Activated gamma-delta T cell treated with anti-CD3 and anti-CD28 coated beads, Interleukin-2, amount 50 U/mL, for 16 hours (primary cell): ENCODE measurements at places on chromosomes 6 and 20.

DNA sequence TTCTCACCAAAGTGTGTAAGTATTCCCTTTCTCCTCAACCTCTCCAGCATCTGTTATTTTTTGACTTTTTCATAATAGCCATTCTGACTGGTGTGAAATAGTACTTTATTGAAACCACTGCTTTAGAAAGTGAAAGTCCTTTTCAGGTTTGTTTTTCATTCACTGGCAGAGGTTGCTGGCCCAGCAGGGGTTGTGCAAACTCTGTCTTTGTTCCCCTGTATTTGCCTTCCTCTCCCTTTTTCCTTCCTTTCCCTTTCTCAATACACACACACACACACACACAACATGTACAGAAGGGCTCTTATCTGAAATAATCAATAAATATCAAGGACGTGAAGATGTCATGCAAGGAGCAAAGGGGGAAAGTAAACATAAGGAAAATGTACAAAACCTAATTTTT, 99.8 kb downstream of the LY86 start:
- DNase-seq: no peak

DNA sequence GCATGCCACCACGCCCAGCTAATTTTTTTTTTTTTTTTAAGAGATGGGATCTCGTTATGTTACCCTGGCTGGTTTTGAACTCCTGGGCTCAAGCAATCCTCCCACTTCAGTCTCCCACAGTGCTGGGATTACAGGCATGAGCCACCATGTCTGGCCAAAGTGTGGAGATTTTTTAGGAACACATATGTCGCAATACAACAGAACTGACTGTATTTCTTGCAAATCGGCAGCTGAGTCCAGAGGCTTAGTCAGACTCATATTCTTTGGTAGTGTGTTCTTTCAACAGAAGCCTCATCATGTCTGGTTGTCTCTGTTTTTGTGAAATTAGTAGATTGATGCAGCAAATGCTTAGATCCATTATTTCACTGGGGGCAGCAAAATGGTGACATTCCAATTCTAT, 23.9 kb upstream of the CD164 start:
- no peak for DNase-seq

DNA sequence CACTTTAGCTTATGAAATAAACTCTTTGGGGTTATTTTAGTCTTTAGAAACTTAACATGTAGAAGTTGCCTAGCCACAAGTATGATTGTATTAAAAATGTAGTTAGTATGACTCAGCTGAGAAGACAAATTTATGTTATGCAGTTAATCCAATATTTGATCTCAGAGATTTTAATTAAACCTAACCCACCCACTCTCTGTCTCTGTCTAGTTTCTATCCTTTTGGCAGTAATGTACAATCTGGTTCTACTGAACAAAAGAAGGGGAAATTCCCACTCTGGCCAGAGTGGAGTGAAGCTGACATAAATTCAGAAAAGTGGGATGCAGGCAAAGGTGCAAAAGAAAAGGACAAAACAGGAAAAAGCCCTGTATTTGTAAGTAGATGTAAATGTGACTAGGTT, 36.4 kb downstream of the ADGB start:
- no peak for DNase-seq

DNA sequence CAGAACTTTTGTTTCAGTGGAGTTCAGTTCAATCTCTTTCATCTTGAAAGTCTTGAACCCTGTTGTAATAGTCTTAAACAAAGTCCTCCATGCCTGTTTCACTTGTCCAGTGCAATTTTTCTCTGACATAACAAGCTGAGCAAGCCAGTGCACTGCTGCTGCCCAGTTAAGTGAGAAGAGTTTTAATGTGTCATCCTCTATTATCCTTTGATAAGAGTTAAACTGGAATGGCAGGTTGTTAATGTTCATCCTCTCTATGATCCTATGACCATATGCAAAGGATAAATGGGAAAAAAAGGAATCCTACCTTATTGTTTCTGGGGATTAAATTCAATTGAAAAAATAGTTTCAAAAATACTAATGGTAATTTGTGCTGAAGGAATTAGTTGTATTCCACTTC, 197.5 kb downstream of the FRK start:
- DNase-seq: no peak

DNA sequence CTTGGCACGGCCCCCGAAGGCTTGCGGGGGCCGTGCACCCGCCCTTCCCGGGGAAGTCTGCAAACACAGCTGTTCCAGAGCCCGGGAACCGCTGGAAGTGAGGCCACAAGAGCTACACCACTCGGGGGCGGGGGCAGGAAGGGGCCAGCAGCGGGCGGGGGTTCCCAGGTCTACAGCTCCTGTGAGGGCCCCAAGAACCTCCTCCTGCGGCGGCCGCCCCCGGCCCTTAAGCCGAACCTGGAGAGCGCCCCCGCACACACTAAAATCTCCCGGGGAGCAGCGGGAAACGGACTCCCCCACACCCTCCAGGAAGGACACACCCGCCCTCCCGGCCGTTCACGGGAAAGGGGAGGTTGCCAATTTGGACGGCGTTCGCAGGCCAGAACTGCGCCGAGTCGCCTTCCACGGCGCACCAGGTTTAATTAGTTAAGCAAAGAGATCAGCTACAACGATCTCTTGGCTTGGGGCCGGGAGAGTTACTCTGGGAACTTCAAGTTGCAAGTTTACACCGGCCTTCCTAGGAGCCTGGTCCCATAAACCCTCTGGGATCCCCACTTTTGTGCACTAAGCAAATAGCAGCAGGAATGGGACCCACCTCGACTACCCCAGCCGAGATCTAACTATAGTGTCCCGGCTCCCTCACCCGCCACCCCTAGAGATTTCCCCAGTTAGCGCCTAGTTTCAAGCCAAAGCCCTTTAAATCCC, 1.7 kb downstream of the JAG1 start:
- DNase-seq: no peak

DNA sequence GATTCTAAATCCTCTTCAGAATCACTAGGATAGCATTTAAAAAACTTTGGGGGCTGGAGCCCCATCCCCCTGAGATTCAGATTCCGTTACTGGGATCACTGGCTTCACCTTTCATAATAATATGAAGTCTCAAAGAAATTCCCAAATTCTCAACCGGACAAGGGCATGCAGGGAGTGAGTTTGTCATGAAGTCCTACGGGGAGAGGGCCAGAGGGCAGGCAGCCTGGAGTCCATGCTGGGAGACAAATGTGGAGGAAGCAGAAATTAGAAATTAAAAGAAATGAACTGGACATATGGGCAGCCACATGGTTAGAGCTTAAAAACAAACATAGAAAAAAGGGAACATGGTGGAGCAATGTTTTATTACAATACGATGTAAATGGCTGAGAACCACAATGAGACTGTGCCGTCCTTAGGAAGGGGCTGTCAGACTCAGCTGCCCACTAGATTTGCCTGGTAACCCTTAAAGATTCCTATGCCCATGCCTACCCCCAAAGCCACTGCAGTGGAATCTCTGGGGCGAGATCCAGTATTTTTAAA, 142.6 kb downstream of the CEBPB start:
- DNase-seq: no peak

GRCh38 chr6:72959821-72960220, 265.5 kb downstream of the KHDC1L start:
- no peak for DNase-seq

DNA sequence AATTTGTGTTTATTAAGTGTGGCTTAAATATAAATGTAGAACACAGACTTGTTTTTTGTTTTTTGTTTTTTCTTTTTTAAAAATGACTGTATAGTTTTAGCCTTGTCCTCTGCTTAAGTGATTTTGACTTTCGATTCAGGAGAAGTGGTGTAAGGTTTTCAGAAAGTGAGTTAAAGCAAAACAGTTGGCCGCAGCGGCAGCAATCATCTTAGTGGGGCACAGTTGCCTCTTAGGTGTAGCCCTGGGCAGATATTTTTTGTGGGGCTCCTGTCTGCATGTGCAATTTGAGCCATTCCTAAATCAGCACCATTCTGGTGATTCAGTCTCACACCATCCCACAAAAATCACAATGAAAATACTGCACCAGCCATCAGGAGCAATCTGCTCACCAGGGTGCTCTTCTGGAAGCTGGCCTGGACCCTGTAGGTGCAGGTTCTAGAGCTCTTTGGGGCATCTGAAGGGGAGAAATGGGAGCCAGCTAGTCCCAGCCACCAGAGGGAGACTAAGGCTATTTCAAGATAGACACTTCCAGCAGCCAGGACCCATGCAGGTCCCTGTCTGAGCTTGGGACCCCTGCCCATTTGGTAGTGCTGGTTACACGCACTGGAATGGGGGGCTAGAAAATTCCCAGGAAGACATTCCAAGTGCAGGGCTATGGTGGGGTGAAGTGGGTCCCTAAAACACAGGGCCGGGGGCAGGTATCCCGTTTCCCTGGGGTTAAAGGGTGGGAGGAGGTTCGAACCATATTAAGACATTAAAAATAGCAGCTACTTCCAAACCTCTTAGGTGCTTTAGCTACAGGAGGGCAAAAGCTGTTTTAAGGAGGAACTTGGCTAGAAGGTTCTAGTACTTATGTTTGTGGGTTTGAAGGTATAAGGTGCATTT, 156.6 kb downstream of the NFATC2 start:
- DNase-seq: no peak

- DNase-seq: no peak
These were observed 22.2 kb downstream of the RIN2 start for GRCh38 chr20:19780261-19780660.

DNA sequence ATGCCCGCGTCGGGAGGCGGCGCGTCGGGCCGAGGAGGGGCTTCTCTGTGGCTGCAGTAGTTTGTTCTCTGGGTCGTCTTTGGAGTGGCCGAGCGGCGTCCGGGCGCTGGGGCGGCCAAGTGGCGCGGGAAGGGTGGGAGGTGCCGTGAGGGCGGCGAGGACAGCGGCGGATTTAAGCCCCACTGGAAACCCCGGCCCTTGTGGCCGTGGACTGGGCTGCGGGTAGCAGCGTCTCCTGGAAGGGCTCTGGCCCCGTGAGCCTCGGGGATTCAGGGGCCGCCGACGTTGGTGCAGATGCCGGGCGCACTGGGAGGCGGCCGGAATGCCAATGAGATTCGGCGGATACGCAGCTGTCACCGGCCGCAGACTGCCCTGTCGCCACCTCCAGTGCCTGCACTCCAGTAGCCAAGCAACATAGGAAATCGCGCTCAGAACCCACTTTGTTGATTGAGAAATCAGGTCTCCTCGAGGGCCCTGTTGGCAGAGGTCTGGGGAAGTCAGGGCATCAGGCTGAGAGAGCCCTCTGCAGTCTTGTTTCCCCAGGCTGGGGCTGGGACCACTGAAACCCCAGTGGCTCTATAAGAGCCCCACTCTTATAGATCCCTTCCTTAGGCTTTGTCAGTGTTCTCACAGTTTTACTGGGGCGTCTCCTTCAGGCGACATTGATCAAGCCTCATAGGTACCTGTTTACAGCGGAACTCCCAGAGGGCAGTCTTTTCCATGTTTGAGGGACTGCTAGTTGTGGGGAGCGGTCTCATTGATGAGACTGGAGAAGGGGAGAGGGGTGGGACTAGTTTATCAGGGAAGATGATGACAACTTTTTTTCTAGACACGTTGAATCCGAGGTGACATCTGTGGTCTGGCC, 642 bp downstream of the GZF1 start:
- DNase-seq: no peak

- DNase-seq: no peak
These were observed 205.7 kb upstream of the FAM83B start for GRCh38 chr6:54640911-54641310.

- DNase-seq: no peak
These were observed 12.2 kb downstream of the BACH2 start for GRCh38 chr6:90284236-90285041.

DNA sequence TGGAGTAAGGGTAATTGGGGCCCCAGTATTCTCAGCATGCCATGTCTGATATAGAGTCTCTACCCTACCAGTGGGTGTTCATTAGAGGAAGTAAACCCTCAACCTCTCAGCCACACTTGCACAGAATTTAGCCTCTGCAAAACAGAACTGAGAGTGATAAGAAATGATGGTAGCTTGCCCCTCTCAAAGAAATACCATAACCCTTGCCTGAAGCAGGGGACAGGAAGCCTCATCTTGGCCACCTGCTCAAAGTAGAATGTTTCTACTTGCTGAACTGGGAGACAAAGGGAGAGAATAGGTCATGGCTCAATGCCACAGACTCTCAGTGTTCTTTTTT, 33.7 kb downstream of the SPTLC3 start:
- DNase-seq: no peak

- DNase-seq: no peak
These were observed 107.6 kb downstream of the JAG1 start for GRCh38 chr20:10565922-10566897.

- DNase-seq: no peak
These were observed 97.4 kb upstream of the ELOVL5 start for GRCh38 chr6:53446151-53446550.

- no peak for DNase-seq
These were observed 22.3 kb downstream of the PPP1R16B start for GRCh38 chr20:38827770-38828281.

DNA sequence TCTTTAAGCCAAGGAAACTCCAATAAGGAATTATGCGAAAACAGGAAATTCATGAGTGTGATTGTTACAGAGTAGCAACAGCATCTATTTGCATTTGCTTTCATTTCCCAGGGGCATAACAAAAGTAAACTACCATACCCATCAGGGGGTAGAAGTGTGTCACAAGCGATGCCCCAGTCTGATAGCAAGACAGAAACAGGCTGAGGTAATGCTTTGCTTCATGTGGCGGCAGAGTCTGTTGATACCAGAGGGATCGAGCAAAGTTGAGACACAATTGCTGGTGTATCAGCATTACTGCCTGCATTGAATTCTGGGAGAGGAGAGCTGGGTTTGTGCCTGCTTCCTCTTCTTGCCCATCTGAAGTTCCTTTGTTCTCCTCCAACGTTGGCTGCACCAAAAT, 51.2 kb upstream of the LYRM2 start:
- DNase-seq: no peak

DNA sequence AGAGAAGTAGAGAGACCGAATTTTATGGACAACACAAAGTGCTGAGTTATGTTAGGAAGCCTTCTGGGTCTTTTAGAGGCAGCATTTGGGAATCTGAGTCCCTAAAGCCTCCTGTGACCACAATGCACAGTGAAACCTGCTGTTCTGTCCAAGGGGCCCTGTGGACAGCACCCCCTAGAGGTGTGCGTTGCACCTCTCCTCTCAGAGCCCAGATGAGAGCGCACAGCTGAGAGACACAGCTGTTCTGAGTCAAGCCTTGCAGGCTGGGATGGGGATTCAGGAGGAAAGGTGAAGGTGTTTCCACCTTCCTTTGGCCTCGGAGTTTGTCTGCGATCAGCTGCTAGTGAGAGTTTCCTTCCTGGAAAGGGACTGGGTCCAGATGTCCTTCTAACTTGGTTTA, 13.0 kb downstream of the PCK1 start:
- DNase-seq: no peak

- no peak for DNase-seq
These were observed 548 bp upstream of the BCAS4 start for GRCh38 chr20:50794181-50794845.

- no peak for DNase-seq
These were observed 537.4 kb downstream of the PTPRT start for GRCh38 chr20:42652266-42652665.

DNA sequence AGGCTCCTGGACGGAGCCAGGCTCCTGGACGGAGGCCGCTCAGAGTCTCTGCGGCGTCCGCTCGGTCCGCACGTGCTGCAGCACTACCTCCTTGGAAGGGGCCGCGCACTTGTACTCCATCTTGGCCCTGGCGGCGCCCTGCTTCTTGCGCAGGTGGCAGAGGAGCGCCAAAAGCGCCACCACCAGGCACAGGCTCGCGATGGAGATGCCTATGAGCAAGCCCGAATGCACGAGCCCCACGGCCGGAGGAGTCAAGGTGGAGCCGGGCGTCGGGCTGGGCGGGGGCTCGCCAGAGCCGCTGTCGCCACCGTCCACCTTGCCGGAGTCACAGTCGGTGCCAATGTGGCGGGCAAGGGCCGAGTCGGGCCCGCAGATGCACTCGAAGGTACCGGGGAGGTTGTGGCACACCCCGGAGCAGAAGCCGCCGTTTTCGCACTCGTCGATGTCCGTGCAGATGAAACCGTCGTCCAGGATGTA, 1.7 kb downstream of the THBD start:
- DNase-seq: no peak
